ENCODE measurements at places on chromosomes 13 and 19.

DNA sequence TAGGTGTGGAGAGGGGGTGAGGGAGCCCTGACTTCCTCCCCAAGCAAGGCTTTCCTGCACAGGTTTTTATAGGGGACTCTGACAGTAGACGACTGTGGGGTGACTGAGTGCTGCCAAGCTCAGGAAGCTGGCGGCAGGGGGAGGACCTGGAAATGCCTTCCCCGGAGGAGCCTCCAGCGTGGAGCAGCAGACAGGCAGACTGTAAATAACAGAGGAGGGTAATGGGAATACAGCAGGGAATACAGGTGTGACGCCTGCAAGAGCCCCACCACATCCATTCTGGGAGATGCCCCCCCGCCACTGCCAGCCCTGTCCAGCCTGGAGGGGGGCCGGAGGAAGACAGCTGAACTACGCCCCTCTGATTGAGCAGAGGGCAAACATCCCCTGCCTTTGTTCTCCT, 190.4 kb downstream of the UQCRFS1 start:
- DNase-seq: no peak

DNA sequence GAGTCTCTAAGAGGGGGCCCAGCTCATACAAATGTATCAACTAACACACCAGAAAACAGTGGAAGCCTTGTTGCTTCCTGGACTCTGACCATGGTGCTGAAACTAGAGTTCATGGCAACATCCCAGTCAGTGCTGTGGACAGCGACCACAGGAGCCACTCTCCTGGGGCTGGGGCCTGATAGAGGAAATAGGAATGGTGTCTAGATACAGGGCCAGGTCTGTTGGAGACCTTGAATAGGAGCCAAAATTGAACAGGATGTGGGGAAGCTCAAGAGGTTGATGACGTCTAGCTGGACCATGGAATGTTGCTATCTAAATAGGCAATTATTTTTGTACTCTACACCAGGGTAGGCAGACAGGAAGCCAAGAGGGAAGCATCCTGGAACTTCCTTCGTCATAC, 21.7 kb downstream of the LILRB4 start:
- peak; percentile 8 for DNase-seq

DNA sequence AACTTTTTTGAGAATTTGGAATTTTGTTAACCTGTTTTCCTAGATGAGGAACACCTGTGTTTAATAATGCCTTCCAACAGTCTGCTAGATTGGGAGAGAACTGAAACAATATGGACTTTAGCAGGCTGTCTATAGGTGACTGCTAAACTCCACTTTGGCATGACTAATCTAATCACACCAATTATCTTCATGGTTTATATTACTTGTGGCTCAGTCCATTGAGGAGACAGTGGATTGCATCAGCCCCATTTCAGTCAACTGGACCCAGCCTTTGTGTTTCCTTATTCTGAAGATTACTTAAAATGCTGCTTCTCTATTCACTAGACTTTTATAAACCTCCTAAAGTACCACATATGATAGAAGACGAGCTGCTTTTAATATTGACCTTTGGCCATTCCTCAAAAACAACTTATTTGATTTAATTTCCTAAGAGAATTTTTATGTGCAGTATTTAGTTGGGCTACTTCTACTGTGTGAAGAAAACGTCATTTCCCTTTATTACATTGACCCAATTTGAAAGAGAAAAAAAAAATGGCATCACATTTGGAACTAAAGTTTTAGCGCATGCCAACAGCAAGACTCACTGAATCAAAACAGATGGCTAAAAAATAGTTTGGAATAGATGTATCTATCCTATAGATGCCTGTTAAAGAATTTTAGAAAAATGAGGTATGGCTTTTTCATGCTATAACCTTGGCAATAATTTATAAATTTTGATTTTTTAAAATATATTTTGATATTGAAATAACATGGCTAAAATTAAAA, 295.8 kb downstream of the NDFIP2 start:
- DNase-seq: no peak

GRCh38 chr13:66781241-66781640, 448.9 kb downstream of the PCDH9 start:
- DNase-seq: no peak

GRCh38 chr19:1038978-1039645, 795 bp upstream of the ABCA7 start:
- DNase-seq: no peak

DNA sequence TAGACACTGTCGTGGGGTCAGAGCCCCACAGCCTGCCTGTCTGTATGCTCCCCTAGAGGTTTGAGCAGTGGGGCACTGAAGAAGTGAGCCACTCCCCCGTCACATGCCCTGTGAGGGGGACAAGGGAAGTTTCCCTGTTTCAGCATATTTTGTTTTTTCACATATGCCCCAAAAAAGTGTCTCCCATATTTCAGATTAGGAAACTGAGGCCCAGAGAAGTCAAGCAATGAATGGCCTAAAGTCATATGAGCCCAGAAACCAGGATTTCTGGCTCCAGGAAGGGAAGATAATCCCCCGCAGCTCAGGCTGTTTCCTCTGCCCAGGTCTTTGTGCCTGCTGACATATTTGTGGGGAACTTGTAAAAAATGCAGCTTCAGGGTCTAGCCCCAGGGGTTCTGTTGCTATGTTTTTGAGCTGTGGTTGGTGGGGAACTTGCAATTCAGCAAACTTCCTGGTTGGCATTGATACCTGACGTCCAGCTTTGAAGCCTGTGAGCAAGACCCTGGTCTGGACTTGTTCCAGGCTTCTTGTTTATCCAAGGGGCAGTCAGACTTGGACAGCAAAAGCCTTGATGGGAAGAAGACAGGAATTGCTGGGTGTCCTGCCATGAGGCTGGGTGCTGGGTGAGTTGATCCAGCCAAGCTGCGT, 9.5 kb downstream of the RASL11A start:
- DNase-seq: no peak

DNA sequence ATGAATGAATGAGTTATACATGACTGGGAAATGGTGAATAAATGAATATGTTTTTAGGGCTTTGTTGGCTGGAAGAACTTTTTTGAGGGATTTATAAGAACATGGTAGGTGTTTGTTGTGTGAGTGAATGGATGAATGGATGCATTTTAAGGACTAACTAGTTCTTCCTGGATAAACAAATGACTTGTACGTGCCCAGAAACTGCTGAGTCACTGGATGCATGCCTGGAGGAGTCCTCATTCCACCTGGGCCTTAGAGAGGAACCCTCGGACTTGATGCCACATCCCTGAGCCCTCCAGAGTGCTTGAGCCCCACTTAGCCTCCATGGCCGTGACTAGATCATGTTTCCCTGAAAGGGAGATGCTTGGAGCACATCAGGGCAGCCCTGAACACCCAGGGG, 153.4 kb downstream of the DPF1 start:
- DNase-seq: peak; percentile 55

DNA sequence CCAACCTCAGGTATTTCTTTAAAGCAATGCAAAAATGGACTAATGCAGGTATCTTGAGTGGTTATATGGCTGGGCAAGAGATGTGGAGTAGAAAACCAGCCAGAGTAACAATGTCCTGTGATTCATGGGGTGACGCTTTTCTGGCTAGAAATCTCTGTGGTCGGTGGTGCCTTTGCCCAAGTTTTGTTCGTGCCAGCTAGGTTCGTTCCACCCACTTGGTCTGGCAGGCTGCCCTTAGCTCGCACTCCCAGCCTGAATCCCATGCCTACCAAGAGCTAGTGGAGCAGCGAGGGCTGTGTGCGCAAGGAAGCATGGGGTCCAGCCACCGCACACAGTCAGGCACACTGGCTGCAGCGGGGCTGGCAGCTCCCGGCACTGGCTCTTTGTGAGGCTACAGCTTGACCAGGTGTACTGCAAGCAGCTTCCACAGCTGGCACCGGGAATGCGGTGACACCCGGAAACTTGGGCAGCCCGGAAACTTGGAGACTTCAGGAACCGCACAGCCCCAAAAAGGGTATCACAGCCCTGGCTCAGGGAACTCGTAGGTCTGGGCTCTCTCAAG, 349.6 kb upstream of the PCDH20 start:
- no peak for DNase-seq

- no peak for DNase-seq
Measured at GRCh38 chr19:16445238-16446107, 26.3 kb downstream of the EPS15L1 start.

DNA sequence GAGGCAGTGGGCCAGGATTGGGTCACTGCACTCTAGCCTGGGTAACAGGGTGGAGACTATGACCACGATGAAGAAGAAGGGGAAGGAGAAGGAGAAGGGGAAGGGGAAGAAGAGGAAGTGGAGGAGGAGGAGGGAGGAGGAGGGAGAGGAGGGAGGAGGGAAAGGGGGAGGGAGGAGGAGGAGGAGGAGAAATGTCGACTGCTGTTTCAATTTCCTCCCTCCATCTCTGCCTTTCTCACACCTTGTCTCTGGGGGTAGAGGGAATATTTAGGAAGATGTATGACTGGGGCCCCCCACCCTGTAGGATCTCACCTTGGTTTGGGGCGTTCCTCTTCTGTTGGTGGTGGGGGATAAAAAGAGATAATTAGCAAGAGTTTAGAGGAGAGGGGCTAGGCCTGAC, 3.8 kb downstream of the TNNT1 start:
- no peak for DNase-seq

Measured in AG08396 (cell line).